ENCODE measurements at places on chromosomes 1 and 21.

GRCh38 chr1:221069178-221069903, 190.1 kb downstream of the HLX start:
- peak; percentile 34 for DNase-seq

GRCh38 chr1:158045639-158046038, 52.2 kb downstream of the KIRREL1 start:
- DNase-seq: no peak

DNA sequence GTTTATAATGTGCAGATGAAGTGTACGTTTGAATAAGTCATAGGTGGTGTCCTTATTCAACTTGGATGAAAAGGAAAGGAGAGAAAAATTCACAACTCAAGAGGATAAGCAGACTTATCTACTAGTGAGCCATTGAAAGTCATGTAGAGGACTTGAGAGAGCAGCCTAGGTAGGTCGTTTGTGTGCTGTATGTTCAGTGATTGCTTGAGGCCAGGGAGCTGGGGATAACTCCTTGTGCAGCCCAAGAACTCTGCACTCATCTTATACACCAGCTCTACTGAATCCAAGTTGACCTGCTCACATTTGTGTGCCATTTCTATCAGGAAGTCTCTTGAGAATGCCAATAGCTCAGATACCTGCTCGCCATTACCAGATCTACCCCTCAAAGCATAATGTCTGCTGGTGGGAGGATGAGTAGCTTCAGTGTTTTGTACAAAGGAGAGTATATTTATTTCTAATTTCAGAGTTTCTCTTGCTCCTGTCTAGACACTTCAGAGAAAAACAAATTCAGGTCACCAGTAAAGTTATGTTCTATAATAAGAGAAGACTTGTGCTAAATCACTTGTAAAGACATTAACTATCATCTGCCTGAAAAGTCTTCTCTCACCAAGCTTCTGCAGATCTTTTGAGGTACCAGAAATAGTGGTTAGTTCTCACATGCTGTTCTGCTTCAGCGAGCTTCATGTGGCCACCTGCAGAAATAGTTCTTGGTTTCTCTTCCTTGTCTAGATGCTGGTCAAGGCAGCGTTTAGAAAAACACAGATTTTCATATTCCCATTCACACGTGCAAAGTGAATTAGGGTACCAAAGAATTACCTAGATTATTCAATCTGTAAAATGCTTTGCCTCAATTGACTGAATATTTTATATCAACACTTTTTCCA, 10.8 kb downstream of the S1PR1 start:
- DNase-seq: peak; percentile 53

- no peak for DNase-seq
Measured at GRCh38 chr1:51058858-51059257, 43.2 kb upstream of the C1orf185 start.

GRCh38 chr1:48875552-48876329, 99.0 kb upstream of the BEND5 start:
- DNase-seq: no peak

DNA sequence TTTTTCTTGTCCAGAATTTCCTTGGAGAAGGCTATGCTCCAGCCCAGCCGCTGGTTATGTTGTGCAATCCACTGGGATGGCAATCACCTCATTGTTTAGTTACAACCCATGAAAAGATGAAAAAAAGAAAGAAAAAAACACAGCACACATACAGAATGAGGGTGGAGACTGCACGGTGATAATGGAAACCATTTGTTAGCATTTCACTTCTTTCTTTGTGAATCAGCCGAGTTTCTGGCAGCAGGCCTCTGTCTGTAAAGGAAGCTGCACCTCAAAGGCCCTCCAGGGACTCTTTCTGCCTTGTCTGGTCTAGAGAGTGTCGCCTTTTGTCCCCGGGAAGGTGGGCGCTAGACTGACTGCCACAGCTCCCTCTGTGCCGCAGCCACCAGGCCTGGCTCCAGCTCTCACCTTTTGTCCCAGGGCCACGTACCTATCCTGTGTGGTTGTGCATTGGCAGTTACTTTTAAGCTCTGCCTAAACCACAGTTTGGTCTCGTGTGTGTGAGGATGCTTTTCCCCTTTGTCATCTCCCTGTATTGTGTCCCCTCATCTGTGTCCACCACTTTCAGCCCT, 35.6 kb downstream of the NGF start:
- no peak for DNase-seq

DNA sequence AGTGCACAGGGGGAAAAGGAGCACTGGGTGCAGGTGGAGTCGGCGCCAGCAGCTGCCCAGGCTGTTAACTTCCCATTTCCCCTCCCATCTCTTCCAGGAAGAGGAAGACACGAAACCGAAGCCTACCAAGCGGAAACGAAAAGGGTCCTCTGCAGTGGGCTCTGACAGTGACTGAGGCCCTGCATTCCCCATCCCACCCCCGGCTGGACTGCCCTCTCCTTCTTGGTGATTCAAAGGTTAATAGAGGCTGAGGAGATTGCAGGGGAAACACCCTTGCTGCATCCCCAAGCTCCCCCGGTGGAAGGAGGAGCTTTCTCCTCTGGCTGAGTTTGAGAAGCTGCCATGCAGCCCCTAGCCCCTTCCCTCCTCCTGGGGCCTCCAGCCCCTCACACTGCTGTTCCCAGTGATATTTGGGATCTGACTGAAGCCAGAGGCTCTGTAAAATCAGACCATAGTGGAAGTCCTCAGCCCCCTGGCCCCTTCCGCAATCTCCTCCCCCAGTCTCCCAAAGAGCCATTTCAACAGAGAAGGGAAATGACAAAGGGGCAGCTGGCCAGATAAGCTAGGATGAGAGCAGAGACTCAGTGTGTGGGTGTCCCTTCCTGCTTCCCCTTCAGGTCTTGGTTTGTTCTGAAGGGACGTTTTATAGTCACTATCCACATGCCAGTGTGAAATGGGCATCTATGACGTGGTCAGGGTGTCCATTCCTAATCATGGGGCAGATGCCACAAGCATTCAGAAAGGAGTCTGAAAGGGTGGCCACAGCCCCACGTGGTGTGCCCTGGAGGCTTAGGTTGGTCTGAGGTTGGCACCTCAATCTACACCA, 1.9 kb upstream of the SLC27A3 start:
- DNase-seq: peak; percentile 36

DNA sequence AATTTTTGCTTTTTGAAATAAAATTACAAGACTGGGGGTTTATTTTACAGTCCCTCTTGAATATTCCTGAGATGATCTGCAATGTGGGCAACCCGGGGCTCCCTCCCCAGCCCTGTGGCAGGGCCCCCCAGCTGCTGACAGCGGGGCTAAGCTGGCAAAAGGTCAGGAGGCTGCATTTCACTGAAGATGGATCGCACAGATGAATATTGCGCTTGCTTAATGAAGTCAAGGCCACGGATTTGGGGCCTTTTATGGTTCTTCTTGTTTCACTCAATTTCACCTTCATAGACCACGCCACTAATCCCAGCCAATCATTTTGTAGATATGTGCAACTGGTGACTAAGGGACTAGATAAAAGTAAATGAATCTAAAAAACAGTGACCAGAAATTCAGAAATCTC, 50.8 kb upstream of the SLC22A15 start:
- DNase-seq: no peak

DNA sequence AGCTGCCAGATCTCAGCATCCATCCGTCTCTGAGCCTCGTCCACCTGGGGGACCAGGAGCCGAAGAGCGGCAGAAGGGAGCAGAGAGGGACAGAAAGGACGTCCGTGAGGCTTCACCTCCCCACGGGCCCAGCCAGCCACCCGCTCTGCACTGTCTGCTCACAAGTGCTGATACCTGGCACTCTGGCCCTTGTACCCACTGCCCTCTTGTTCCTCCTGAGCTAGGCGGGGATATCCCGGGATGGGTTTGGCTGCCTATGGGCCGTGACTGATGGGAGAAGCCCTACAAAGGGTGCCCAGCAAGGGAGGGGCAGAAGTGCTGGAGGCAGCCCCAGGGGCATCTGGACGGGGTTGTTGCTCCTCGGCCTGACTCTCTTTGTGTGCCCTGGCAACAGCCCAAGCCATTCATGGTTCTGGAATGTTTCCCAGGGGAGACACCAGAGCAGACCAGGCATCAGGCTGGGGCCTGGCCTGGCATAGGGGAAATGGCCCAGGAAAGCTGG, 57.6 kb downstream of the LDLRAD2 start:
- DNase-seq: no peak

- no peak for DNase-seq
Measured at GRCh38 chr1:110475362-110476027, 24.5 kb downstream of the PROK1 start.

- no peak for DNase-seq
Measured at GRCh38 chr1:7469255-7469938, 301.7 kb upstream of the VAMP3 start.

GRCh38 chr1:40141878-40142535, 19.2 kb upstream of the RLF start:
- no peak for DNase-seq

DNA sequence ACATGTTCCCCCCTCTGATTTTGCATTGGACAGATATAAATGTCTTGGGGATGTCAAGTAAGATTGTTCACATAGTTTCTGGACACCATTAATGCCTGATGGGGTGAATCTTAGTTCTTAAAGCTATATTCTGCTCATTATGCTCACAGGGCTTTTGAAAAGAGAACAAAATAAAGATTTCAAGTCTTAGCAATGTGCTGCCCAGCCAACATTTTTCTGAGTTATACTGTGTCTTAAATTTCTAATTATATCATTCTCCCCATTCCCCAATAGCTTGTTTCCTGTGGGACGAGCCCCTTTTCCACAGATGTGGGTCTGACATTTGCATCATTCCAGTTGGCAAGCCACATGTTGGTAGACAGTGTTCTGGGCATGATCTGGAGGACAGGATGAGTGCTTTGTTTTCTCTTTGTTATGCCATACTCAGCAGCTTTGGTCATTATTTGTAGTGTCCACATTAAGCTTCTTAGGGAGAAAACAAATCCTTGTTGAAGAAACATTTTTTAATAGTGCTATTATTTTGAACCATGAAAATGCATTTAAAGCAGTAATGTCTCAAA, 32.8 kb downstream of the MTARC1 start:
- no peak for DNase-seq

GRCh38 chr1:201023920-201024624, 558 bp upstream of the KIF21B start:
- no peak for DNase-seq

DNA sequence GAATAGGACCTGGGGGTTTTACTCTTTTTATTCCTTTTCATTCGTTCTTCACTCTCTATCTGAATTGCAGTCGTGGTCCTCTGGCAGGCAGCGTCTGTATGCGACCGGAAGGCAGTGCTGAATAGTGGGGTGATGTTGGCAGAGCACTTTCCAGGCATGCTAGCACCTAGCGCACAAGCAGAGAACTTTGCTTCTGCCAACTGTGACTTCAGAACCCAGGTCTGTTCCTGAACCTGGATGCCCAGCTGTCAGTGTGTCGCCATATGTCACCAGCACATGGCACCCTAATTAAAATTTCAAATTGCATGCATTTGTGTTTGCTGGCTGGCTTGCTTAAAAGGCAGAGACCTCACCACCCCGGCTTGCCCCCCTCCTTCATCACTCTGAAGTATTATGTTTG, 116.2 kb downstream of the NFIA start:
- no peak for DNase-seq

DNA sequence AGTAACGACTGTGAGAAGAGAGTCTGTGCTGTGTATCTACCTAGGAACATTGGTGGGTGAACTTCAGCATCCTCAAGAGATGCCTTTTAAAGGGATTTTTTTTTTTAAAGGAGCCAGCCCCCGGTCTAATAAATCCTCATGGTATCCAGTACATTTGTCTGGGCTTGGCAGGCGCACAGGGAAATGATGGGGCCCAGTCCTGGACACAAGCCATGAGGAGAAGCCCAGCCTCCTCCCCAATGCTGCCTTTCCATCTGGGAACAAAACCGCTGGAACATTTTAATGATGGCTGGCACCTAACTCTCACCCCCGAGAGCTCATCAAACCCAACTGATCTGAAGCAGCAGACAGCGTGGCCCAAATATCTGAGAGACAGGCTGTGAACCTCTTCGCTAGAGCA, 64.2 kb downstream of the ACOT7 start:
- DNase-seq: no peak

DNA sequence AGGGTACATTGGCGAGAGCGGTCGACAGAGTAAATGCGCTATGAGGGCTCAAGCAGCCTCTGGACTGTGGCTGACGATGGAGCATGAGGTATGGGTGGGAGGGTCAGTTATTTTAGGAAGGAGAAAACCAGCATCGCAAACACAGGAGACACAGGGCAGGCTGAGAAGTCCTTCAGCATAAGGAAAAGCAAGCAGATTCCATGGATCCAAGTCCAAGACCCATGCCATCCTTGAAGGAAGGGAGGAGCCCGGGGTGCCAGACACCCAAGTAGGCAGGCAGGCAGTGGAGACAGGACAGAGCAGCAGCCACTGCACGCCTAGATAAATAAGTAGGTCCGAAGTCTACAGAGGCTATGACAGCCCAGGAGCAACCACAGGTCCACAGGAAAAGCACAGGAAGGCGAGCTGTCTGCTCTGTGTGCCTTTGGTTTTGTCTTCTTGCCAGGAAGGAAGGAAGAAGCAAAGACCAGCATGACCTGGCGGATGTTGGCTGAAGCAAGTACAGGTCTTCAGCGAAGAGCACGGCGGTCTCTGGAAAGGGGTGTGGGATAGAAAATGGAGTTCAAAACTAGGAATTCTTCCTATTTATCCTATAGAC, 76.4 kb upstream of the SLC45A1 start:
- DNase-seq: no peak

DNA sequence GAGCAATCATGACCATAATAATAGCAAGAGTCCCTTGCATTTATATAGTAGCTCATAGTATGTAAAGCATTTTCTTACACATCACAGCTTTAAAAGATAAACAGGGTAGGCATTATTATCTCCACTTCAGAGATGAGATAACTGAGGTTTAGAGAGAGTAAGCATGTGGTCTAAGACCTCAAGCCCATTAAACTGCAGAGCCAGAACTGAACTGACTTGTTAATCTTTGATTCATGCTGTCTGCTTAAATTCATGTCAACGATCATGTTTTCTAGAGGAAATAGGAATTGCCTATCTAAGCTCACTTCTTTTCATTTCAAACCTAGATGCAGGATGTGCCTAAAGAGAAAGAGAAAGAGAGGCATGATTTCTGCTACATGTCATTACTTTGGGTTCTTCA, 524.8 kb downstream of the PTPRC start:
- no peak for DNase-seq

DNA sequence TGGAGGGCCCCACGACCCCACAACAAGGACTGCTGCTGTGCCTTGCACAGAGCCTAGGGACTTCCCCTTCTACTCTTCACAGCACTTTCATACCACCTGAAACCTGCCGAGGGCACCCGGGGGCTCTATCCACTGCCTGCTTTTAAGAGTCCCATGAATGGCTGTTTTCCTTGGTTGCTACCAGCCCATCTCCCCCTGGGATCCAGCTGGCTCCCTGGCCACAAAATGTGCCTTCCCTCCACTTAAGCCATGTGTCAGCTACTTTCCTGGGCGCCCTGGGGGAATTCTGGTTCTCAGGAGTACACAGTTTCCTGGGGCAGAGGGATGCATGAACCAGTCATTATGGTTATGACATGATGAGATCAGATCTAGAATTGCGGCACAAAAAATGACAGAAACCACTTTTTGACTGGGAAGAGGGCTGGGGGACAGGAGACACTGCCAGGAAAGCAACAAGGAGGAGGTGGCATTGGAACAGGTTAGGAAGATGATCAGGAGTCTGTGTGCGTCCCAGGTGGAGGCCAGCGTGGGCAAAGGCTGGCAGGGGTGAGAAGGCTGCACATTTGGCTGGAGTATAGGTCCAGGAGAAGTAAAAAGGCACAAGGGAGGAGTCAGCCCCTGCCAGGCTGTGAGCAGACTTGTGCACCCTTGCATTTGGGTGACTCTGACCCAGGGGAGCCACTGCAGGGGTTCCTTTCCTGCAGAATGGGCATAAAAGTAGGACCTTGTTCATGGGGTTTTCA, 3.2 kb upstream of the TNFRSF8 start:
- no peak for DNase-seq

All from CD4-positive, alpha-beta T cell treated with Interleukin-15 for 1 hour (primary cell).